ENCODE measurements at places on chromosomes 11 and 22.
A peak's percentile ranks its signal among the peaks of the same experiment; 100 is the strongest.

DNA sequence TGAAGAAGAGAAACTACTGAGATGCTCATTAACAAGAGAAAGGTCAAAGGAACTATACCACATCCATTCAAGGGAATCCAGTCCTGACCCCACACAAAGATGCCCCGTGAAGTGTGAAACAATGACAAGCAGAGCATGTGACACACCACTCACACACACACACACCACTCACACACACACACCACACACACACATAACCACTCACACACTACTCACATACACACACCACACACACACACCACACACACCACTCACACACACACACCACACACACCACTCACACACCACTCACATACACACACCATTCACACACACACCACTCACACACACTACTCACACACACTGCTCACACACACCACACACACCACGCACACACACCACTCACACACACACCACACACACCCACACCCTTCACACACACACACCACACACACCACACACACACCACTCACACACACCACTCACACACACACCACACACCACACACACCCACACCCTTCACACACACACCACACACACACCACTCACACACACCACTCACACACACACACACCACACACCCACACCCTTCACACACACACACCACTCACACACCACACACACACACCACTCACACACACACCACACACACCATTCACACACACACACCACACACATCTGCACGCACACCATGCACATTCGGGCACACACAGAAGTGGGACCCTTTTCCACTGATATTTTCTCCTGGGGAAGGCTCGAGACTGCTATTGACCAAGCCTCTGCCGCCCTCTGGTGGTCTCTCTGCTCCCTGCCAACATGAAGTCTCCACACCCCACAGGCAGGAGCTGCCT is 32.0 kb upstream of the COMT start:
- DNase-seq = peak; percentile 80

DNA sequence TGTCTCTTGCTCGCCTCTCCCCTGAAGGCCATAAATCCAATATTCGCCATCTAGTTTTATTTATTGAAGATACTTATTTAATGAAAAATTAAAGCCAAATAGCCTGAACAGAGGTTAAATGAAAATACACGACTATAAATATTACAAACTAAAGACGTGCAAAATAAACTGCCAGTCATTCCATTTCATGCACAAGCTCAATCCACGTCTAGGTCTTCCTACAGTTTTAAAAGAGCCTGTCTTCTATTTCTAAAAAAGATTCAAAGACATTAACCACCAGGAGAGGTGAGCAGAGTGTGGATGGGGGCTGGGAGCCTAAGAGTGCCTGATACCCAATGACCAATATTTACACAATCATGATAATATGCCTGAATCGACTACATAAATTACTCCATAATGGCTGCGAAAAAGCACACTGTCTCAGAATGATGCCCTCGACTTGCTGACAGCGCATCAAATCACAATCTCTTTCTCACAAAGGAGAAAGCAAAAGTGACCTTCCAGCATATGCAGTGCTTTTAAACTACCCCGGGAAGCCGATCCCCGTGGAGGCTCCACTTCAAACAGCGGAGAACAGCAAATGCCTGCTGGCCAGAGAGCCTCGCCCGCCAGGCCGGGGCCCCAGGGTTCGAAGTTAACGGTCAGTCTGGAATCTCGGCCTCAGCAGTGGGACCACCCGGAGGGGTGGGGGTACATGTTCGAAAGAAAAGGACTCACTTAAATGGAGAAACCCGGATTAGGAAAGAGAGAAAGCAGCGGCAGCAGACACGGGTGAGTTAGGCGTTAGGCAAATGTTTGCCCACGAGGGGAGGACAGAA is 1.7 kb downstream of the FCHSD2 start:
- DNase-seq = no peak

- no peak for DNase-seq
These were observed 155.8 kb upstream of the MTMR2 start for GRCh38 chr11:96079691-96080090.

DNA sequence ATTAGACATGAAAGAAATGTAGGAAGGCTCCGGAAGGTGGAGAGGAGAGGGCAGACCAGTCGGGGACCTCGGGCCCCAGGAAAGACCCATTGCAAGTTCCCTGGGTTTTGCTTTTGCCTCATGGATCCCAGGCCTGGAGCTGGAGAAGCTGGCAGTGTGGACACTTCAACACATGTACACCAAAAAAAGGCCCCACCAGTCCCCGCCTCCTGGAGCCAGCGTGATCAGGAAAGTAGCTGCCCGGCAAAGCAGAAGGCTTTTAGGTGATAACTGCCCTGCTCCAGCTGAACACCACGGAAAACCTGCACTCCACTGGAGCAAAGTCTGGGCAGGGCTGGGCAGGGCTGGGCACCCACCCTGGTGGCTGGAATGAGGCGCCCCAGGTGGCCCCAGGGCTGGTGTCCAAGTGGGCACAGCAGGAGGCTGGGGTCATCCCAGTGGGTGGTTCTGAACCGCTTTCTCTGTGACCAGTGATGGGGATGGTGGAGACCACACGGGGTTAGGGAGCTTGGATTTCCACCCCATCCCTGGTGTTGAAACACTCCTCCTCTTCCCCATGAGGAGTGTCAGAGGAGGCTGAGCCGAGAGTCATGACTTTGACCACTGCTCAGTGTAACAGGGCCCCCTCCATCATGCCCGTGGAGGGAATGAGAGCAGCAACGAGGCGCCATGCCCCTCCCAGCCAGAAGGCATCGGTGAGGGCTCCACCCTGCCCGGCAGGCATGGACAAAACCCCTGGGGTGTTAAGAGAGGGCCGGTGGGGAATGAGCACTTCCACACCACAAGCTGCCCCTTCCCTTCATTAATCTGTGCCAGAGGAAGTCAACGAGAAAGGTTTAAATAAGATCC is 16.9 kb upstream of the MUC5AC start:
- DNase-seq = no peak

DNA sequence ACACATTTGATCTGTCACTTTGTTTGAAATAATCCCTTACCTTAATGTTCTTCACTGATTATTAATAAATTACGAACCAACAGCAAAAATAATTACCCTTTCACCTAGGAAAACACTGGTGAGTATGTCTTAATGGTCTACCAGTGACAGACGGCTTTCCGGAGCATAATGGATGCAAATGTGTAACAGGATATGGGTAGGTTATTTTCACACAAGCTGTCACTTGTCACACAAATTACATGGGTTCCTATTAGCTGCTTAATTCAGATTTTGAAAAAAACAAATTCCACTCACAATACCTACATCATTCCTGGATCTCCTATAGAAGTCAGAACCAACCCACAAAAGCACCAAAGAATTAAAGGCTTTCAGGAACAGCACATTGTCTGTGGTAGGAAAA is 127.9 kb downstream of the WT1 start:
- DNase-seq = no peak

DNA sequence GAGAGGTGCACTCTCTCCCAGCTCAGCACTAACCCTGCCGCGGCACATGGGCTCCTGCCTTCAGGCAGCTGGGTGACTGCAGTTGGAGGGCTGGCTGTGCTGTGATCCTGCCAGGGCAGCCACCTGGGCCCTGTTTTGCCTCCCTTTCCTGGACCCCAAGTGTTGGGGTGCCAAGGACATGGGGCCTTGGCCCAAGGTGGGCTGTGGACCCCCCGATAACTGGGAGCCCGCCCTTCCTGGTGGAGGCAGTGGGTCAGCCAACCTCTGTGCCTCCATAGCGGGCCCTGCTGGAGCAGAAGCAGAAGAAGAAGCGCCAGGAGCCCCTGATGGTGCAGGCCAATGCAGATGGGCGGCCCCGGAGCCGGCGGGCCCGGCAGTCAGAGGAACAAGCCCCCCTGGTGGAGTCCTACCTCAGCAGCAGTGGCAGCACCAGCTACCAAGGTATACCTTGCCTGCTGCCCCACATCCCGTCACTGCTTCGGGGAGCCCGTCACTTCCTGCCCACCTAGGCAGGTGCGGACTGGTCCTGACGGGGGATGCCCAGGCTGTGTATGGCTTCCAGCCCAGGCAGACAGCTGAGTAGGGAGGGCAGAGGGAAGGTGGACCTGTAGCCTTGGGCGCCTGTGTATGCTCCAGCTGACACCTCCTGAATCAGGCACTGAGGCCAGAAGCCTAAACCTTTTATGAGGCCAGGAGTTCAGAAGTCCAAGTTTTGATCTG is 8.9 kb downstream of the TUB start:
- no peak for DNase-seq

DNA sequence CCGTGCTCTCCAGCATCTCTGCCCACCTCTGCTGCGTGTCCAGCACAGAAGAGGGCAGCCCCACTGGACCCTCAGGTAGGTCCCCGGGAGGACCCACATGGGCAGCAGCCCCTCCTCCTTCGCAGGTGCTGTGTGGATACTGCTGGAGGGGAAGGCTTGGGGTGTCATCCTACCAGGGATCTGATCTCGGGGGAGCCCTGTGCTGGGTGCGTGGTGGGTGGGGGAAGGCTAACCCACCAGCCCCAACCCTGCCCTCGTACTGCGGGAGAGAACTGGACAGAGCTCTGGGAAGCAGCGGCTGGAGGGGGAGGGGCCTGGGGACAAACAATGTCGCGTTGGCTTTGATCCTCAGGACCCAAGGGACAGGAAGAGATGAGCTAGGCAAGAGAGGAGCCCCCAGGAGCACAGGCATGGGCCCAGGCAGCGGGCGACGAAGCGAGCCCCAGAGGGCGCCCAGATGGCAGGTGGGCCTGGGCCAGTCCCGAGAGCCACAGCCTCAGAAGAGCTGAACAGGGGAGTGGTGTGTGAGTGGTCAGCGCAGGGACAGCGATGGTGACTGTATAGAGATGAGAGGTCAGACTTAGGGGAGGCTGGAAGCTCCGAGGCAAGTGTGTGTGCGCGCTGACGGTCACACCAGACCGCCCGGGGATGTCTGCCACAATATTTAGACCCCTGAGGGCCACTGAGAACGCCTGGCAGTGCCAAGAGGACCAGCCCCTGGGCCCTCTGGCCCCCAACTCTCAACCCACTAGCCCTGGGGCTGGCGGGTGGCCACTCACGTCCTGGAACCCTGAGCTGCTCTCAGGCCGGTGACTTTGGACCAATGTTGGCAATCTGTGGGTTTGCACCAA is 1.4 kb upstream of the PIM3 start:
- no peak for DNase-seq

DNA sequence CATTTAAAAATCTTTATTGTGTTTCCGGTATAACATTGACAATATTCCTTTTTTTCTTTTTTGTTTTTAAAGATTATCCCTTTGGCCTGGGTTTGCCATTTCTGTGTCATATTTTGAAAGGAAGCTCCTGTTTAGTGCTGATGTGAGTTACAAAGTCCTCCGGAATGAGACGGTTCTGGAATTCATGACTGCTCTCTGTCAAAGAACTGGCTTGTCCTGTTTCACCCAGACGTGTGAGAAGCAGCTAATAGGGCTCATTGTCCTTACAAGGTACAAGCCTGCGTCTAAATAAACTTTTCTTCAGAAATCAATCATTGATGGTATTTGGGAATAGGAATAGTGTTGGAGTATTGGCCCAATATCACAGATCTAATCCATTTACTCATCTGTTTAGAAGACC is 19.8 kb downstream of the PIWIL4 start:
- no peak for DNase-seq

All from CD4-positive, alpha-beta T cell treated with Interleukin-4 for 1 hour (primary cell).